Kidney tubule cell (primary cell): ENCODE measurements at places on chromosomes 4 and X.
A peak's percentile ranks its signal among the peaks of the same experiment; 100 is the strongest.

DNA sequence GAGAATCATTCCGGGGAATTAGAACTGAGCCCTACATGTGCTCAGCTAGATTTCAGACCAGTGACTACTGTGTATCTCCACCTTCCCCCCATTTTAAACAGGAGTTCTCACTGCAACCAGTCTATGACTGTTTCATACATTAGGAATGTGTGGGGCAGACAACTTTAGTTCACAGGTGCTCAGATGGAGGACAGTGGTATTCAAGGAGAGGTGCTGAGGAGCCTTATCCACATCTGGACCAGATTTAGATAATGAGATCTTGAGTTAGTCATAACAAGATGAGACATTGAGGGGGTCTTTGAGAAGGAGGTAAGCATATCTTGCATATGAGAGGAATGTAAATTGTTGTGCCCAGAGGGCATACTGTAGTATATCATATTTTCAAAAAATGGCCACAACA is 32.8 kb upstream of the RELL1 start:
- DNase-seq, result peak; percentile 60

GRCh38 chrX:136896121-136896914 is 15.8 kb upstream of the RBMX start:
- DNase-seq, result no peak

- peak; percentile 9 for DNase-seq
Measured at GRCh38 chrX:47078129-47079043, at the start of gene RGN. Gene RGN (plus strand): TSS chrX:47078443. CDS start chrX:47081145, 2,702 bp downstream.

DNA sequence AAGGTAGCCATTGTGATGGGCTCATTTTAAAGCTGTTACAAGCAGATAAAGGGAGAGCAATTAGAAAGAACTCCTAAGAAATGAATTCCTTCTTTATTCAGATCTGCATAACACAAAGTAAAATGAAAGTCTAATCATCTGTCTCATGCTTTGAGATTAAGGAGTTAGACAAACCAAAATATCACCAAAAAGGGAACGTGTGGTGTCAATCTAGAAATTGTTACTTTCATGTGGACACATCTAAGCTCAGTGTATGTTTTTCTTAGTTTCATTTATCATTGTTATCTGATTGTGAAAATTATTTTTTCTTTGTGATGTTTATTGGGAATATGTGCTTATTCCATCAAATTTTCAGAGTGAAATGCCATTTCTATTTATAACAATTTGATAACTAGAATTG is 80.3 kb downstream of the BANK1 start:
- no peak for DNase-seq

DNA sequence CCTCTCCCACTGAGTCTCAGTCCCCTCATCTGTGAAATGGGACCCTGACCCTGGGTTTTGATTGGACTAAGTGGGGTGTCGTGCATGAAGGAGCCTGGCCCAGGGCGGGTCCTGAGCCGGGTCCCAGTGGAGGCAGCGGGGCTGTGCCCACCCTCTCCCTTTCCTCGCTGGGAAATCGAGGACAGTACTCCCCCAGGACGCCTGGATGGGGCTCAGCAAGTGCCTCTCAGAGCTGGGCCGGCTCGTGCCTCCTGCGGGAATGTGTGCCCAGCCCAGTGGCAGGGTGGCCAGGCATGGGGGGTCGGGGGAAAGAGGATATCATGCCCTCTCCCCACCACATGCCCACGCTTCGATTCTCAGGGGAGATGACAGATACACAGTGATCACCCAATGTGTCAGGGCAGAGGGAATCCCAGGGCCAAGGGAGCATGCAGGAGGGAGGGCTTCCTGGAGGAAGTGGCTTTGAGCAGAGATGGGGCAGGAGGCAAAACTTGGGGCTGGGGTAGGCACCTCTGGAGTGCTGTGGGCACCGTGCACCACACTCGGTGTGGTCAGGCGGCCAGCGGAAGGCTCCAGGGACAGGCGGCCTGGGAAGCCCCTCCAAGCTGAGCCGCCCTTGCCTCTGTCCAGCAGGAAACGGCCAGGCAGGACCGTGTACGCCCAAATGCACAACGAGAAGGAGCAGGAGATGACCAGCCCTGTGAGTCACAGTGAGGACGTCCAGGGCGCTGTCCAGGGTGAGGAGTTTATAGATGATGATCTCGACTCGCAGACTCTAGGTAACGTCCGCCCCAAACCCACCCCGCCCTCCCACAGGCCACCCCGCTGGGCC is 203.0 kb downstream of the AFAP1 start:
- peak; percentile 25 for DNase-seq

DNA sequence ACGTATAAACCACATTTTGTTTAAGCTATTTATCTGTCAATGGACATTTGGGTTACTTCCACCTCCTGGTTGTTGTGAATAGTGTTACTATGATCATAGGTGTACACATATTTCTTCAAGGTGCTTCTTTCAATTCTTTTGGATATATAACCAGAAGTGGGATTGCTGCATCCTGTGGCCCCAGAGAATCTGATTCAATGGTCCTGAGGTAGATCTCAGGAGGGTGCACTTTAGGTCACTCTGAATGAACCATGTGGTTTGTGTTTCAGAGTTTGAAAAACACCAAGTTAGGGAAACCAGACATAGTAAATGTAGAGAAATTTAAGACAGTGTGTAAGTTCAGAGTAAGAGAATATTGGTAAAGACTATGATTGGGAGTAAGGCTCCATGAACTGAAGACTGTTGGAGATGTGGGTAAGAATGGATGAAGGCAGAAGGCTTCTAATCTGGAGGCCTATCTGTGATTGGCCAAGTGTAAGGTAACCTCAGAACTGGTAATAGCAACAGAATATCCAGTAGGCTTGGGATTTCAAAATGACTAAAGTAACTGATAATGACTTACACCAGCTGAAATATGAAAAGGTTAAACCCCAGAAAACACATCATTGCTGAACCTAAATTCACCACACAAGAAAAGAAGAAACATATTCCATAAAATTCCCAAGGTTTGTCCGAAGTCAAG is 236.9 kb downstream of the CAMK2D start:
- DNase-seq, result no peak

DNA sequence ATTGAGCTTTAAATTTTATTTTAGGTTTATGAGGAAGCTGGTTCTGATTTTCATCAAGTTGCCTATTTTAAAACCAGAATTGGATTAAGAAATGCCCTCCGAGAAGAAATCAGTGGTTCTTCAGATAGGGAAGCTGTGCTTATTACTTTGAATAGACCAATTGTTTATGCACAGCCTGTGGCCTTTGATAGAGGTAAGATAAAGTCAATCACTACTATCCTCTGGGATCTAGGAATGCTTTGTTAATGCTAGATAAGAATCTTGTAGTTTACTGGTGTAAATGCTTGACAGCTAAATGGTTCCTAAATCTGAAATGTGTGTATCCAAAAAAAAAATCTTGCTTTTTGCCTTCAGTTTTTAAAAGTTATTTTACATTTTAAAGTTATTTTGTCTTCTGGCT is 73.0 kb upstream of the ADAD1 start:
- no peak for DNase-seq

- DNase-seq, result no peak
Measured at GRCh38 chr4:110975338-110975737, 352.5 kb upstream of the PITX2 start.

GRCh38 chr4:569958-570667 is 6.0 kb downstream of the TMEM271 start:
- no peak for DNase-seq

DNA sequence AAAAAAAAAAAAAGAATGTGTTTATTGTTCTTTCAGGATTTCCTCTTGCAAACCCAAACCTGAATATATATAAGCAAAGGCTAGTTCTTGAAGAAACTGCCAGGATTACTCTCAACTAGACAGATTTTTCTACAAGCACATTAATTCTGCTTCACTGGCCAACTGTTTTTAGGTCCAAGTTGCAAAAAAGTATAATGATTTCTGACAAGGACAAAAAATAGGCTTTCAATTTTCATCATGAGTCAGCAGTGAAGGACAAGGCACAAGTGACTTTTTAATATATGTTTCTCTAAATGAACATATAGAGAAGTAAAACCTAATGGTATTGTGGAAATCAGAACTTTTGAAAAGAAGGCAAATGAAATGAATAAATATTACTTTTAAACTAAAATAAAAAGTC is 73.7 kb downstream of the ELOVL6 start:
- no peak for DNase-seq

GRCh38 chr4:4690854-4691253 is 149.0 kb upstream of the STX18 start:
- DNase-seq, result no peak

DNA sequence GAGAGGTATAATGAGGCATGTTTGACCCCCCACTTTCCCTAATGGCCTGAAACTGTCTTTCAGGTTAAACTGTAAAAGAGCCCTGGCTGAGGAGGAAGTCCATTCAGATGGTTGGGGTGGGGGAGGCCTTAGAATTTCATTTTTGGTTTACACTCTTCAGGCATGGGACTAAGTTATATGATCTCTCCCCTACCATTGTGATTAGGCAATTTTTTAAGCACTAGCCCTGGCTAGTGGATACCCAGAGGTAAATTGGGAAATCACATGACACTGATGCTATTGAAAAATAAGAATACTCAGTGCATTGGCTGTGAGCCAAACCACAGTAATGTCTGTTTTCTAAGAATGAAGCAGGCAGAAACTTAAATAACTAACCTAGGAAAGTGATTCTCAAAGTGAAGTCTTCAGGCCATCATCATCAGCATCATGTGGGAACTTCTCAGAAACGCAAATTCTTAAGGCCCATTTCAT is 149.7 kb downstream of the RRAGB start:
- peak; percentile 85 for DNase-seq

DNA sequence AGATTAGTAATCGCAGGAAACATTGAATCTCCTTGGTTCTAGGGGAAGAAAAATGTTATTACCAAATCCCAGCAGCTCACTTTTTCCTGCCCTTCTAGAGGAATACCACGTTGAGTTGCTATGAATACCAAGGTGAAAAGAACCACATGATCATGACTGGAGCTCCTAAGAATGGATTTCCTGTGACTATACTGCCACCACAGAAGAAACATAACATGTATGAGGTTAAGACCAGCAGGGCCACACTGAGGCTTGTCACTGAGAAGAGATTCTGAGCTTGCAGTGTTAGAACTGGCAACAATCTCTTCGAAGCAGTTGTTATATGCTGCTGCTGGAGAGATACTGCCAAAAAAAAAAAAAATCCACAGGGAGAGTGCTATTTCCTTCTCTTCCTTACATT is 1235.3 kb downstream of the FSTL5 start:
- DNase-seq, result peak; percentile 63

DNA sequence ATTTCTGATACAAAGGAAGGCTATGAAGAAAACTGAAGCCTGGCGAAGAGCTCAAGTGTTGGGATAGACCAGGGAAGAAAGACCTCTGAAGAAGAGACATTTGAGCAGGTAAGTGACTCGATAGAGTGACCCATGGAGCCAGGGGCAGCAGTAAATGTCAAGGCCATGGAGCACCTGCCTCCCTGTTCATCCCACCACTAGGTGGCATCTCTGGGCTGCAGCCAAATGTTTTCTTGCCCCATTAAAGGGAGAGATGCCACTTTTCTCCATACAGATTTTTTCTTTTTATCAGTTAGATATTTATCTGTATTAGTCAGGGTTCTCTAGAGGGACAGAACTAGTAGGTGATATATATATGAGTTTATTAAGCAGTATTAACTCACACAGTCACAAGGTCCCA is 4.9 kb upstream of the ZNF81 start:
- DNase-seq, result peak; percentile 57

DNA sequence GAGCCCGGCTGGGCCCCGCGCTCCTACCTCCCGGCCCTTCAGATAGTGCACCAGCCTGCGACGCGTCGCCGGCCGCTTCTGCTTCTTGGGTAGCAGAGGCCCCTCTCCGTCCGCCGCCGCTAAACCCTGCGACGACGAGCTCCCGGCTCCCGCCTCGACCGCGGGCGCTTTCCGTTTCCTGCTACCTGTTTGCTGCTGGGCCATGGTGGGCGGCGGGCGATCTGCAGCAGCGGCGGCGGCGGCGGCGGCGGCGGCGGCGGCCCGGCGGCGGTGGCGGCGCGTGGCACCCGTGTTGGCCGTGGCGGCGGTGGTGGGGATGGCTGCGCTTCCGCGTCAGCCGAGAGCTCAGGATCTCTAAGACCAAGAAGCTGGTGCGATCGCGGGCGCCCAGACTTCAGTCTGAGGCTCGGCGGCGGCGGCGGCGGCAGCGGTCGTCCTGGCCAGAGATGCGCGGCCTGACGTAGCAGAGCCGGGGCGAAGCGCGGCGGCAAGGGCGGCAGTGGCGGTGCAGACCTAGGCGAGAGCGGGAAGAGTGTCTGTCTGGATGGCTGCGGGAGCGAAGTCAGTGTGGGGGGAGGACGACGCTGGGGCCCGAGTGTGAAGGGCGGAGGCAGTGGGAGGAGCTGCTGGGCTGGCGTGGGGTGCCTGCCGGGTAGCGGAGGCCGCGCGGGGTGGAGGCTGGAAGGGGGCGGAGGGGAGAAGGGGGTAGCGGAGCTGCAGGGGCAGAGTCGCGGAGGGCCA is at the start of gene DCAF12L2:
TSS of gene DCAF12L2 (minus strand) at position 569 of the 741 bp plus-strand sequence. CDS start at position 204, 365 bp downstream.
- DNase-seq, result peak; percentile 6

DNA sequence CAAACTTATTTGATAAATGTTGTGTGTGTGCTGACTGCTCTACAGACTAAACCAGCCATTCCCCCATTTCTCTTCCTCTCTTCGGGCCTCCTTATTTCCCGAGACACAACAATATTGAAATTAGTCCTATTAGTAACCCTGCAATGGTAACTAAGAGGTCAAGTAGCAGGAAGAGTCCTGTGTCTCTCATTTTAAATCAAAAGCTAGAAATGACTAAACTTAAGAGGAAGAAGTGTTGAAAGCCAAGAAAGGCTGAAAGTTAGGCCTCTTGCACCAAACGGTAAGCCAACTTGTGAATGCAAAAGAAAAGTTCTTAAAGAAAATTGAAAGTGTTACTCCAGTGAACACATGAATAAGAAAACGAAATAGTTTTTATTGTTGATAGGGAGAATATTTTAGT is 357.8 kb upstream of the SLC7A11 start:
- DNase-seq, result no peak

DNA sequence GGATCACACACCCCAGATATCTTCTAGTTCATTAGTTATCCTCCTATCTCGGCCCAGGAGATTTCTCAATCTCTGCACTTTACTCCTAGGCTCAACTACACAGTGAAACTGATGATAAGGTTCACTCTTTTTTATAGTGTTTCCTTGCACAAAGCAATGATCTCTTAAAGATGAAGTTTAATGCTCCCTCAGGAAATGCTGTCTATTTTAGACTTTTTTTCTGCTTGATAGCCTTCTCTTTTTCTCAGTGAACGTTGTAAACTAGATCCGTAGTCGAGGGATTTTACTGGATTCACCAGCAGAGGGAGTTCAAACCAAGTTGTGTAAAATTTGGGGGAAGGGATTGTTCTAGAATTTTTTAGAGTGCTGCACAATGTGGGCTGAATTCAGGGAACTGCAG is 269.6 kb downstream of the GBA3 start:
- DNase-seq, result peak; percentile 63

- no peak for DNase-seq
Measured at GRCh38 chrX:18203631-18204030, 17.1 kb downstream of the BEND2 start.

DNA sequence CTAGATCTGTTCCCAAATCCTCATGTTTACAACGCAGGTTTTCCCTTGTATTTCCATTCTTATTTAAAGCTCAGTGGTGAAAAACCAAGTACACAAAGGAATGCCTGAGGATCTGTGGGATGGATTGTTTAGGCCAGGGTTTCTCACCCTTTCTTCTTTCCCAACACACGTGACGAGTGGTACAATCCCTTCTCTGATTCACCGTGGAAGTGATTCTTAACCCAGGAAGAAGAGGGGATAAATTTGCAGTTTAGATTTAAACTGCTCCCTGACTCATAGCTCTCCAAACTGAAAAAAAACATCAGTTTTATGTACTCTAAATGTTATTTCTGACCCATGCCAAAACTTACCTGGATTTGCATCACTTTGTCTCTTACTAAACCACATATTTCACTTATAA is 17.0 kb downstream of the PAQR3 start:
- DNase-seq, result peak; percentile 14
